ENCODE measurements at places on chromosomes 6 and 20.

DNA sequence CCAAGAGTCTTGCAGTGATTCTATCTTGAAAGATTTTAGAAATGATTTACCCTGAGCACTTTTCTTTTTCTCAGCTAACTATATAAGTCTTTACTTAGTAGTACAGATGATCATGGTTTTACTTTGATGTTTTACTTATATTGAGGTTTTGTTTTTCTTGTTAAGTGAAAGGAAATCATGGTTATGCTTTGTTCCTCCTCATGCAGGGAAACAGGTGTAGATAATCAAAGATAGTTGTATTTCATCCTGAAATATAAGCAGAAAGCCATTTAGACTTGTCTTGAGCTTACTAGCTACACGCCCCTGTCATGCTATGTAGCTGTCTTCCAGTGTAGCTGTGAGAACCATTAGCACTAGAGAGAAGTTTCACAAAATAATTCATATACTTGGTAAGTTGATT is 113.9 kb downstream of the HIVEP1 start:
- DNase-seq = no peak

DNA sequence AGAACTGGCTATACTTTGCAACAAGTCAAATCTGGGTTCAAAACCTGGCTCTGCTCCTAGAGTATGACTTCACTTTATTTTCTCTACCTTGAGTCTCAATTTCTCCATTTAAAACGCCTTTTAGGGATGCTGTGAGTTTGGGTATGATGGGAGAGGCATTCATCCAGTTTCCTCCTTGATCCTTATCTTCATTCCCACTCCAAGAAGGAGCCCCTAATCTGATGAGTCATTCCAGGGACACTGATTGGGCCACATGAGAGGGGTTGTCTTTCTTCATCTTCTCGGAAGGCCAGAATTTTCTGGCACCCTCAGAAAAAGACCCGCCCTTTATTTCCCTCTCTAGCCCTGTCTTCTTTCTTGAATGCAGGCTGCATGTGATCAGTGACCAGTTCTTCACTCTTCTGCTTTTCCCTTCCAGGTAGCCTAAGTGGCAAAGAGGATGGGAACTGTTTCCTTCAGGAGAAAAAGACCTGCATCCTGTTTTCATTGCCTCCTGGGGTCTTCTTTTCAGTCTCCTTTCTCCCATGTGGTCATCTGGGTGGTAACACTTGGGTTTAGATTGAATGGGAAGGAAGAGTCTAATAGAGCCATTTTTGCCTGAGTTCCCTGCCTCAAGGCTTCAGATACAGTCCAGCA is 32.1 kb upstream of the PNRC1 start:
- no peak for DNase-seq

DNA sequence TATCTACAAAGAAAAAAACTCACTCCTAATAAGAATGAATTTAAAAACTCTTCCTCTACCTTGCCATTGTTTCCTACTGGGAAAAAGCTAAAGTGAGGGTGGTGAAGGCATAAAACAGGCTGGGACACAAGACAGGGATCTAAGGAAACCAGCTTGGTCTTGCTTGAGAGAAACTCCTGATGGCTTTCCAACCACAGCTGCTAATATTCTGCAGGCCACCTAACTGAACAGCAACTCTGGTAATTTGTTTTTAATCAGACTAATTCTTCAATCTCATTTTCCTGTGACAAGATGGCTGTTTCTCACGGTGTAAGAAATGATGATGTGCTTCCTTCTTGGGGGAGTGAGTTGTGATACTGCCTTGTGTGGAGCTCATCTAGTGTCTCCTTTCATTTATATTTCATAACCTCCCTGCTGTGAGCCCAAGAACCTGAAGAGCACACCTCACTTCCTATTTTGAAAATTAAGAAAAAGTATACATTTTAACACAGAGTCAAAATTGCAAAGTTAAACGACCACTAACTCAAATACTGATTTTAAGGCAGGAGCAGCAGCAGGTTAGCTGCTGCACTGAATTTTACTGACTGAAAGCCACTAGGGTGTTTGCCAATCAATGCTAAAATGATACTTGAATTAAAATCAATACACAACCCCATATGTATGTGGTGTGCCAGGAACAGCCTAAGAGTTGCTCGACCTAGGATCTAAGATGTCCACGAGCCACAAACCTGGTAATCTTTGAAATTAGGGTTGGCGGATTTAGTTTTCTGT is 58.0 kb downstream of the BACH2 start:
- no peak for DNase-seq

GRCh38 chr6:112005013-112005371 is 48.9 kb upstream of the CCN6 start:
- no peak for DNase-seq

GRCh38 chr20:17044891-17045290 is 181.9 kb upstream of the PCSK2 start:
- DNase-seq = no peak

DNA sequence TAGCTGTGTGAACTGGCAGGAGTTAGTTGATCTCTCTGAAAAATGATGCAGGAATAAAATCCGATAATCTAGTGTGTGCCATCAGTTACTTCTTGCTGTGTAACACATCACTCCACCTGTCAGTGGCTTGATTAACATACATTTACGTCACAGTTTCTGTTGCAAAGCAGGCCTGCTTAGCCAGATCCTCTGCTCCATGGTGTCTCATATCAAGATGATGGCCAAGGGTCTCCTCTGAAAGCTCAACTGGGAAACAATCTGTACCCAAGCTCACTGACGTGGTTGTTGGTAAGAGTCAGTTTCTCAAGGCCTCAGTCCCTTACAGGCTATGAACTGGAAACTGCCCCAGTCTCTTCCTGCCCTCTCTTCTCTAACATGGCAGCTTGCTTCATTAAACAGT is 51.8 kb downstream of the FOXA2 start:
- DNase-seq = no peak

- DNase-seq = no peak
Observed at GRCh38 chr6:52994839-52995088, 320 bp downstream of the GSTA4 start.

GRCh38 chr6:43242908-43243663 is at the start of gene TTBK1:
TSS of gene TTBK1 (plus strand) at chr6:43243481. CDS start at chr6:43246661, 3,180 bp downstream.
- DNase-seq = peak; percentile 34

GRCh38 chr6:89145091-89145955 is 532 bp upstream of the PM20D2 start:
- DNase-seq = no peak

GRCh38 chr6:83265384-83265783 is 72.2 kb downstream of the RWDD2A start:
- no peak for DNase-seq

GRCh38 chr6:72963946-72964345 is 261.4 kb downstream of the KHDC1L start:
- DNase-seq = no peak

- peak; percentile 83 for DNase-seq
Observed at GRCh38 chr6:122789182-122790027, at the start of gene SMPDL3A. TSS of gene SMPDL3A (plus strand) at chr6:122789258. CDS start at chr6:122789347, 89 bp downstream.

DNA sequence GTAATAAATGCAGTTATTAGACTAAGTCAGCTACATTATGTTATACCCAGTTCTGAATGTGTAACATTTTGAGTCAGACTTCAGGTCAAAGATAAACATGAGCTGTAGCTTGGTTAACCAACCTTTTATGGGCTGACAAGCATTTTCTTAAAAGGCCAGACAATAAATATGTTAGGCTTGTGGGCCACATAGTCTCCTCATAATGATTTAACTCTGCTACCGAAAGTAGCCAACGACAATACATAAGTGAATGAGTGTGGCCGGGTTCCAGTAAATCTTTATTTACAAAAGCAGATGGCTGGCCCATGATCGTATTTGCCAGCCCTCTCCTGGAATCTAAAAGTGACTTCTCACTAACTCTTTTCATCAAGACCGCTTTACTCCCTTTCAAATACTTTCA is 49.9 kb downstream of the ATG5 start:
- DNase-seq = no peak

GRCh38 chr6:13677878-13678254 is 33.8 kb downstream of the RANBP9 start:
- DNase-seq = no peak

DNA sequence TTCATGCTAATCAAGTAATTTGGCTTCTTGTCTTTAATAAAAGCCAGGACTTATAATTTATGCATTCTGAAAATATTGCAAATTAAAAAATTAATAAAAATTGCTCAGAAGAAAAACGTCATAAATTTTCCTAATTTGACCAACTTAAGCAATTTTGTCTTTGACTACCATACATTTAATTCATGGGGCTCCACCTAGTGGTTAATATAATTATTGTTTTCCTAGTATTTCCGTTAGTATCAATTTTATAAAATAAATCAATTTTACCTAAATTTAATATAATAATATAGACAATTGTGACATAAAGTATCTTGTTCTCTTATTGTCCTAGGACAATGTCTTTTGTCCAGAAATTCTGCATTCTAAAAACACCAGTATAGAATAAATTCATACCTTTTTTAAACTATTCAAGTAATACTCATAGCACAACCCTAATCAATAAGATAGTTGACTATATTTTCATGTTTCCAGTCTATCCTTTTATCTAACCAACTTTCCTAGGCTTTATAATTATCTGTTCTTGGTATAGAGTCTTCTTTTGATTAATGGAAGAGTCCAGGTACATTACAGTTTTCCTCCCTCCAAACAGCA is 319.9 kb downstream of the TRDN start:
- DNase-seq = no peak

DNA sequence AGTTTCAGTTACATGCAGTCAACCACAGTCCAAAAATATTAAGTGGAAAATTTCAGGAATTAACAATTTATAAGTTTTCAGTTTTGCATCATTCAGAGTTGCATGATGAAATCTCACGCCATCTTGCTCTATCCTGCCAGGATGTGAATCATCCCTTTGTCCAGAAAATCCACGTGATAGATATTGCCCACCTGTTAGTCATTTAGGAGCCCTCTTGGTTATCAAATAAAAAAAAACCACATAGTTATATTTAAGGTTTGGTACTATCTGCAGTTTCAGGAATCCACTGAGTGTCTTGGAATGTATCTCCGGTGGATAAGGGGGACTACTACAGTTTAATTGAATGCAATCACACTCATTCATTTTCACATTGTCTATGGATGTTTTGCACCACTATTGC is 1249.0 kb upstream of the CITED2 start:
- DNase-seq = no peak

DNA sequence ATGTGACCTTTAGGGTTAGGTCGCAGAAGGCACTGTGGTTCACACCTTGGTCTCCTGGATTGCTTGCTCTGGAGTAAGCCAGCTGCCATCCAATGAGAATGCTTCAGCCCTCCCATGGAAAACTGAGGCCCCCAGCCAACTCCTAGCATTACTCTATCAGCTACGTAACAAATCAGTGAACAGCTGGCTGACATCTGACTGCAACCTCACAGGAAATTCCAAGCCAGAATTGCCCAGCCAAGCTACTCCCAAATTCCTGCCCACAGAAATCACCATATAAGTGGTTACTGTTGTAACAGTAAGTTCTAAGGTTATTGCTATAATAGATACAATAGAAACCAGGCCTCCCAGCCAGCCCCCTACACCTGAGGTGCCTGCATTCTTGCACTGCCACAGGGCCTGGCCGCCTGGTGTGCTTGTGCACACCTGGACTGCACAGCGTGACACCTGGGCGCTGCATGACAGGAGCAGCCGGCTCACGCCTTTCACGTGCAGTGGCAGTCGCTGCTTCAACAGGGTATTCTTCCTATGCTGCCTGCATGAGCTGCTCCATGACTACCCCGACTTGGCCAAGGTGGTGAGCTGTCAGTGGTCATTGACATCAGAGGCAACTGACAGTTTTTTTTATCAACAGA is 429.7 kb upstream of the RUNX2 start:
- DNase-seq = no peak

DNA sequence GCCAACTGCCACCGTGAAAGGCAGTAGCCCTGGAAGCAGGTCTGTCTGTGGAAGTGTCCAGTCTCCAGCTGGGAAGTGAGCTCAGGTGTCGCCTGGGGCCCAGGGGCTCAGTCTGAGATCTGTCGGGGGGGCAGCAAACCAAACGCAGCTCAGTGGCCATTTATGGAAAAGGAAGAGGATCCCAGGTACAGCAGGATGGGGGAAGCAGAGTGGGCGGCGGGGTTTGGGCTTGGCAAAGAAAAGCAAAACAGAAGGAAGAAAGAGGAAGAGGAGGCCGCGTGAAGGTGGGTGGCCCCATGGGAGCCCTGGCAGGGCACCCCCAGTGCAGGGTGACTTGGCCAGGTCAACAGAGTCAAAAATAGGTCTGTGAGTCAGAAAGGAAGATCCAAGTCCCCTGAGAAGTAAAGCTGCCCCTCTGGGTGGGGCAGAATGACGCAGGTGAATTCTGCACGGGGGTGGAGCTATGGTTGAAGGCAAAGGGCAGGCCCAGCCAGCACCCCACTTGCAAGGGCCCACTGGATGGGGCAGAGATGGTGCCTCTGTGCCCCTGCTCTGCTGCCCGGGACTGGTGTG is 5.3 kb downstream of the PXDC1 start:
- no peak for DNase-seq

DNA sequence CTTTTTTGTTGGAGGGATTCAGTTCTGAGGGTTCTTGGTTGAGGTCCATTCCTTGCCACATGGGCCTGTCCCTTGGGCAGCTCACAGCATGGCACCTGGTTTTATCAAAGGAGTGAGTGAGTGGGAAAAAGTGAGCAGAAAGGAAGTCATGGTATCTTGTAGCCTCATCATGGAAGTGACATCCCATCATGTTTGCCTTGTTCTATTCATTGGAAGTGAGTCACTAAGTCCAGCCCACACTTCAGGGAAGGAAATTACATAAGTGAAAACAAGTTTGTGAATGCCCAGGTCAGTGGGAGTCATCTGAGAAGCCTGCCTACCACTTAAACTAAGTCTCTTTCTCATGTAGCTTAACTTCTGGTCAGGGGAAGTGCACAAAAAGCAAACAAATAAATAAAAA is 32.8 kb upstream of the ZNFX1 start:
- no peak for DNase-seq

DNA sequence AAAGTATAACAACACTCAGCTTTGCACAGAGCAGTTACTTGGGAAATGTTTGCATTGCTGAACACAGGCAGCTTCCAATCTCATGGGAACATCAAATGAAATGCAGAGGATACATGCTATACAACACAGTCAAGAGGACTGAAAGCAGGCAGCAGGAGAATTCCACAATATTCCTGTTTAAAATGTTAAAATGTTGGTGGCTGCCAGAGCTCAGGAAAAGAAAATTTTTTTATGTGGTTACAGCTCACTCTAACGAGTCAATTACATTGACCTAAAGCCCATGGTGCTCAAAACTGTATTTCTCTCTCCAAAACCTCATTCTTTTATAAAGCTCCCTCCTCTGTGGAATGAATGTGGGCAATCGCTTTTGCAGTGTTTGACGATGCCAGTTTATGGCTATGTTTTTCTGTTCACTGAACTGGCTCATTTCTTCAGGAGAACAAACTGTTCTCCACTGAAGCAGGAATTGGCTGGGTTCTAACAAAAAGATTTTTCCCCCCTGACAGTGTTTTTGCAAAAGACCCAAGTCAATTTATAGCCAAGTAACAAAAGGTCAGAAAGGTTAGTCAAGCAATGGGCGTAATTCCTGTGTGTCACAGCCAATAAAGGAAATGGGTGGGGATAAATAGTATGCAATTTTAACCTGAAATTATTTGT is 69.0 kb downstream of the ZHX3 start:
- DNase-seq = no peak

DNA sequence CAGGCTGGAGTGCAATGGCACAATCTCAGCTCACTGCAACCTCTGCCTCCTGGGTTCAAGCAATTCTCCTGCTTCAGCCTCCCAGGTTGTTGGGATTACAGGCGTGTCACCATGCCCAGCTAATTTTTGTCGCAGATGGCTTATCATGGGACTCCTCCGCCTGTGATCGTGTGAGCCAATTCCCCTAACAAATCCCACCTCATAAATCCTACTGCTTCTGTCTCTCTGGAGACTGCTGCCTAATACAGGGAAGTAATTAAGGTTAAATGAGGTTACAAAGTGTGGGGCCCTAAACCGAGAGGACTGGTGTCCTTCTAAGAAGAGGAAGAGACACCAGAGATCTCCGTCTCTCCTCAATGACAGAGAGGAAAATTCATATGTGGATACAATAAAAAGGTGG is 52.0 kb downstream of the TRPC4AP start:
- no peak for DNase-seq

Data from H9 (cell line).